ENCODE measurements at places on chromosomes 12 and 14. TPM values are rescaled to one million over a fixed set of nuclear protein-coding genes. Genes with fewer than 3 reads are reported as not detected.

KERA gene
- not detected for polyA plus RNA-seq

NRDE2 gene
- 28.1 TPM for polyA plus RNA-seq

TAS2R7 gene
- not detected for polyA plus RNA-seq

CLEC6A gene
- 0.27 TPM for polyA plus RNA-seq

ARF6 gene
- polyA plus RNA-seq: 83.4 TPM

PPM1H gene
- 29.5 TPM for polyA plus RNA-seq

CLEC14A gene
- 11.4 TPM for polyA plus RNA-seq

GPR132 gene
- polyA plus RNA-seq: 0.33 TPM

BDKRB2 gene
- polyA plus RNA-seq: 2.5 TPM

KCNH3 gene
- polyA plus RNA-seq: 5.2 TPM

CACNA2D4 gene
- 1.9 TPM for polyA plus RNA-seq
